Ecto neural progenitor cell (in vitro differentiated cells): ENCODE measurements at places on chromosomes 13 and 19.

- no peak for DNase-seq
Measured at GRCh38 chr19:45766869-45767346, 2.1 kb downstream of the SIX5 start.

- DNase-seq = no peak
Measured at GRCh38 chr19:57105976-57106721, 13.6 kb upstream of the USP29 start.

DNA sequence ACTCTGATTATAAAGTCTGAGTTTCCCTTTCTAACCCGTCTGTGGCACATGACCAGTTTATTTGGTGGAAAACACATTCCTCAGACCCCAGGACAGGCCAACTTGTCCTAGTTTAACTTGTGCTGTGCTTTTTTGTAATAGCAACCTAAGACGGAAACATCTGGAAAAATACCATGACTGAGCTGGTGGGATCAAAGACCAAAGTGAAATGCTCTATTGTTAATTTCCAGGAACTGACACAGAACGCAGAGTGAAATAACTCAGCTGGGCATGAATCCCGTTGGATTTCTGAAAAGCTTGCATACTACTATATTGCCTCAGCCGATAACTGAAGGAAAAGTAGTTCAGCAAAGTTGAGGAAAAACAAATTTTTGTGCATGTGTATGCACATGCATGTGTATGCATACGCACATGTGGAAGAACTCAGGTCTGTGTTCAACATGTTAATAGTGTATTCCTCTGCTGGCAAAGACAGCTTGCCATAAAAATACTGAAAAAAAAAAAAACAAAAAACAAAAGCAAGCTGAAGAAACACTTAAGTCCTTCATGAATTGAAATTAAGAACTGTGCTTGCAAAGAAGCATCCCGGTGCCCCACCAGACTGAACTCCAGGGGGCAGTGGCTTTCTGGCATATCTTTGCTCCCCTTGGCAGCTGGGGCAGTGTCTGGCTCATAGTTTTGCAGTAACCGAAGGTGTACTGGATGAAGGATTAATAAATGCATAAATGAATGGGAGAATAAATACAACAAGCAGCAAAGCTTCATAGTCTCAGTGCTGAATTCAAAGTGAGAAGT lies 187.8 kb downstream of the LHFPL6 start:
- DNase-seq = peak; percentile 52

- DNase-seq = no peak
Measured at GRCh38 chr13:39405596-39406205, 197.3 kb downstream of the LHFPL6 start.

DNA sequence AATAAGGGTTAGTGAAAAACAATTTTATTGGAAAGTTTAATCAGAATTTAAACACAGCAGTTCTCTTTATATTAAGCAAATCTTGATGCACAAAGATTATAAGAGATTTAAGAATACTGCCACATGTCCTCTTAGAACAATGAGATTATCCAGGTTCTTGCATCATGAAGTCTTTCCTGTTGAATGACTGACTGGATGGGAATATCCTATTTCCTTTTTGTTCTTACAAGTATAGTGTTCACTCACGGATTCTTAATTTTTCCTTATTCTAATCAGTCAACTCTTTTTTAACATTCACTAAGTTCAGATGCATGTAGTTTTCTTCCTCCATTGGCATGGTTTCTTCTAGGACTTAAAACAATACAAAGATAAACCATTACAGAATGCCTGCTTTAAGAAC lies 10.1 kb downstream of the URI1 start:
- DNase-seq = no peak
